ENCODE measurements at places on chromosomes 1 and 21.
A peak's percentile ranks its signal among the peaks of the same experiment; 100 is the strongest.

GRCh38 chr21:15626031-15626430, 103.8 kb upstream of the USP25 start:
- DNase-seq, result no peak

DNA sequence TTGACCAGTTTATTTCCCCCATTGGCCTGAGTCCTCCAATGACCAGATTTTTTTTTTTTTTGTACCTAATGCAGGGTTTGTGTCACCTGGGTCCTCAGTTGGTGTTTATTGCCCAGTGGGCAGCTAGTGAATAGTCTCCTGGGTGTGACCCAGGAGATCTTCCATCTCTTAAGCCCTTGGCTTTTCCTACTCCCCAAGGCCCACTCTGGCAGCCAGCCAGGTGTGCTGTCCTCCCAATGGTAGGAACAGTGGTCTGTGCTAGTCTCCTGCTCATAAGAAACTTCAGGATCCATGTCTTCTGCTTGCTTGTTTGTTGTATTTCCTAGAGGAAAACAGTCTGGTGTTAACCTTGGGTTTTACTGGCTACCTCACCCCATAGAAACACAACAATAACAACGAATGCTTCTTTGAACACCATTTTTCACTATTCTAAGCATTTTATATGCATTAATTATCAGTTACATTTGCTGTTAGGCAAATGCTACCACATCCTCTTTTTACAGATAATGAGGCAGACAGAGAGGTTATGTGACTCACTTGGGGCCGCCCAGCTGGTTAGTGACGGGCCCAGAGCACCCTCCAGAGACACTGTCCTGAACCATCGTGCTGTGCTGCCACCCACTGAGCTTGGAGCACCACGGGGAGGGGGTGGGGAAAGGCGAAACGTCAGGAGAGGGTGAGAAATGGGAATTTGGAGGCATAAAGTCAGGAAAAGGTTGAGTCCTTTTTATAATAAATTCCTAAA, 107.5 kb downstream of the HIVEP3 start:
- peak; percentile 48 for DNase-seq

DNA sequence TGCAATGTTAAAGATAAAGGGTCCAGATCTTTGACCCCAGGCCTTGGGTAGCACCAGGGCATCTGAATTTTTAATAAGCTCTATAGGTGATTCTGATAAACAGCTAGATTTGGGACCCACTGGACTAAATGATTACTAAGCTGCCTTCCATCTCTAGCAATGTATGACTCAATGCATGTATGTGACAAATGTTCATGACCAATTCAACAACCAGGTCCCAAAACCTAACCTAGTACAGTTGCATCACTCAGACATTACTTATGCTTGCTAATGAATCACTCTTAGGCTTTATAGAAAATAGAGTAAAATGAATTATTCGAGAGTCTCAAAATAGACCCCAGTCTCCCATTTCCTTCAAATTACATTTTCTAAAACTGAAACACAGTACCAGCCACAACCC, 35.5 kb downstream of the RCAN1 start:
- DNase-seq, result peak; percentile 46

- DNase-seq, result peak; percentile 76
These were observed 8.6 kb downstream of the CLDN14 start for GRCh38 chr21:36471254-36471723.

GRCh38 chr1:66540434-66541032, 6.6 kb downstream of the SGIP1 start:
- DNase-seq, result peak; percentile 43

- no peak for DNase-seq
These were observed 6.6 kb upstream of the MEGF6 start for GRCh38 chr1:3617806-3618345.
